ENCODE measurements at places on chromosomes 2 and 18. TPM values are rescaled to one million over a fixed set of nuclear protein-coding genes. Genes with fewer than 3 reads are reported as not detected.

Gene UPP2
- 0.08 TPM for polyA plus RNA-seq

Gene LYG2
- not detected for polyA plus RNA-seq

GRCh38 chr18:6575908-6576307, 153.6 kb upstream of the ARHGAP28 start:
- H3K27ac ChIP-seq, result no peak overlapping the region
- no peak overlapping the region for H3K4me3 ChIP-seq
- H3K4me1 ChIP-seq, result no peaks in the 10 kb centered on the region
- H3K27me3 ChIP-seq, result no peaks in the 10 kb centered on the region
- no peak for DNase-seq

GRCh38 chr2:60570251-60570650, 16.8 kb upstream of the BCL11A start:
- no peak overlapping the region for H3K27ac ChIP-seq
- H3K27me3 ChIP-seq, result peaks cover 51% of the 10 kb centered on the region
- H3K4me3 ChIP-seq, result no peak overlapping the region
- no peaks in the 10 kb centered on the region for H3K4me1 ChIP-seq
- no peak for DNase-seq
- no peaks in the 10 kb centered on the region for H3K36me3 ChIP-seq

GRCh38 chr2:206824993-206825392, 59.6 kb downstream of the FASTKD2 start:
- no peaks in the 10 kb centered on the region for H3K27me3 ChIP-seq
- H3K4me3 ChIP-seq, result no peak overlapping the region
- no peaks in the 10 kb centered on the region for H3K4me1 ChIP-seq
- H3K27ac ChIP-seq, result no peak overlapping the region
- no peak for DNase-seq

- no peak overlapping the region for H3K4me3 ChIP-seq
- H3K36me3 ChIP-seq, result no peaks in the 10 kb centered on the region
- H3K27ac ChIP-seq, result no peak overlapping the region
- no peak for DNase-seq
- no peaks in the 10 kb centered on the region for H3K4me1 ChIP-seq
These were observed 54.0 kb downstream of the EPAS1 start for GRCh38 chr2:46351098-46351749.

All from adrenal gland (tissue), 19 donors.